T-helper 2 cell (primary cell): ENCODE measurements at places on chromosomes 5 and 9.
A peak's percentile ranks its signal among the peaks of the same experiment; 100 is the strongest.

DNA sequence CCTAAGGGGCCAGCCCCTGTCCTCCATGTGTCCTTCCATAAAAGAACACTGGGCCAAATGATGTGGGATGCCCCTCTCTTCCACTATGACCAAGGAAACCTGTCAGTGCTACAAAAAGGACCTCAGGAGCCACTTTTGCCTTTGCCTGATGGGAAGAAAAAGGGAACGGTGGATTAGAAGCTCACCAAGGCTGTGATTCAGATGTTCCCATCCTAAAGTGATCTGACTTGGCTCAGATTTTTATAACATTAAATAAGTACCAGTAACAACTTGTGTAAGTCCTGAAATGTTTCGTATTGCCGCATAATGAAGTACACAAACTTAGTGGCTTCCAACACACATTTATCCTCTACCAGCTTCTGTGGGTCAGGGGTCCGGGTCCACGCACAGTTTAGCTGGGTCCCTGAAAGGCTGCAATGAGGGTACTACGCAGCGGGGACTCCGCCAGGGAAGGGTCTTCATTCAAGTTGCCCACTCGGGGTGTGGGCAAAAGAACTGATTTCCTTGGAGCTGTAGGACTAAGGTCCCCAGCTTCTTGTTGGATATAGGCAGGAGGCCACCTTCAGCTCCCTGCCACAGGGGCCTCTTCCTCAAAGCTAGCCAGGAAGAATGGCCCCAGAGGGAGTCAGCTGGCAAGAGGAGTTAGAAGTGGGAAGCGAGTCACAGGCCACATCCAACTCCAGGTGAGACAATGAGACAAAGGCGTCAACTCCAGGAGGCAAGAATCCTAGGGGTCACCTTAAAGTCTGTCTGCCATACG, 60.4 kb downstream of the RAPGEF1 start:
- no peak for DNase-seq

- DNase-seq: no peak
Measured at GRCh38 chr5:133853646-133854365, 114.6 kb downstream of the C5orf15 start.

- no peak for DNase-seq
Measured at GRCh38 chr5:165327631-165328030, 1822.2 kb downstream of the MAT2B start.

- no peak for DNase-seq
Measured at GRCh38 chr9:124300312-124300711, 42.6 kb downstream of the NEK6 start.

- DNase-seq: peak; percentile 38
Measured at GRCh38 chr9:137255448-137256114, 454 bp downstream of the NELFB start.

GRCh38 chr9:133708246-133709014, 29.7 kb downstream of the SARDH start:
- DNase-seq: no peak
